Aorta (tissue), 5 donors: ENCODE measurements at places on chromosomes 6 and 20. TPM values are rescaled to one million over a fixed set of nuclear protein-coding genes. Genes with fewer than 3 reads are reported as not detected.

The VPS52 gene
- 32.1 TPM for total RNA-seq

The ADAM33 gene
- total RNA-seq, result 39.8 TPM

DNA sequence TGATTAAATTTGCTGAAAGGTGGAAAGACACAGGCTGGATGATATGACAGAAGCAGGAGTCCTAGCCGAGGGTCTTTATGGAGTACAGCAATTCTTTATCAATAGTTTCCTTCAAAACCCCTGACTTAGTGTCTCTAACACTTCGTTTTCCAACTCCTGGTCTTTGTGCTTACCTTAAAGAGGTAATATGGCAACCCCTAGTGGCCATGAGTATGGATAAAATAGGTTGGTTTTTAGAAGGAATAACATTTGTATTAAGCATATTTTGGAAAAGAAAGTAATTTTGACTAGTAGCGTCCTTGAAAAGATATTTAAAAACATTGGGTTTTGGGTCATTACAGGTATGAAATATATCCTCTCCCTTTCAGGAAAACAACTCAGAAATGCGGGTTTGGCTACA is 51.9 kb downstream of the VGLL2 start:
- no peaks in the 10 kb centered on the region for H3K4me1 ChIP-seq
- H3K36me3 ChIP-seq, result no peaks in the 10 kb centered on the region
- H3K4me3 ChIP-seq, result no peak overlapping the region
- no peak for DNase-seq
- no peak overlapping the region for H3K27ac ChIP-seq
- no peaks in the 10 kb centered on the region for H3K27me3 ChIP-seq

GRCh38 chr20:41166201-41167117 is 29.1 kb downstream of the PLCG1 start:
- no peak overlapping the region for H3K27ac ChIP-seq
- H3K36me3 ChIP-seq, result peaks cover 22% of the 10 kb centered on the region
- no peaks in the 10 kb centered on the region for H3K4me1 ChIP-seq
- no peak overlapping the region for H3K4me3 ChIP-seq
- H3K27me3 ChIP-seq, result no peaks in the 10 kb centered on the region
- no peak for DNase-seq

DNA sequence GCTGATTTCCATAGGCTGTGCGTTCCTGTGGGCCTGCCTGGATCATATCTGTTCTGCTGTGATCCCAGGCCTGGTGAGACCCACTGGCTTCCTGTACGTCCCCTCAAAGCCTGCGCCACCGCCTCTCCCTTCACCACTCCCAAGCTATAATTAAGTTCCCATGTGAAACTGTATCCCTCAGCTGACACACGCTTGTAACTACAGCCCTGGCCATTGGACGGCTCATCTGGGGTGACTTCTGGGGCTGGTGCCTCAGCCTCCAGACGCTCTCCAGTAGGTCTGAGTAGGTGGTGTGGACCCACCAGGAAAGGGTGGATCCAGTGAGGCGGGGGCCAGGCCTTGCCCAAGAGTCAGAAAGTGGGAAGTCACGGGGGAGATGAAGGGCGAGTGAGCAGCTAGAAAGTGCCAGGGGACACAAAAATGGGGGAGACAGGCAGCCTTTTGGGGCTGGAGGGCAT is 21.0 kb downstream of the PPARD start:
- H3K27ac ChIP-seq, result no peak overlapping the region
- no peaks in the 10 kb centered on the region for H3K27me3 ChIP-seq
- no peak for DNase-seq
- no peaks in the 10 kb centered on the region for H3K36me3 ChIP-seq
